ENCODE measurements at places on chromosomes 2 and 18. TPM values are rescaled to one million over a fixed set of nuclear protein-coding genes. Genes with fewer than 3 reads are reported as not detected.

SPAST gene
- 3.6 TPM for polyA plus RNA-seq

TFPI gene
- 4.5 TPM for polyA plus RNA-seq

KCNS3 gene
- polyA plus RNA-seq, result 3.8 TPM

C1QL2 gene
- not detected for polyA plus RNA-seq

NT5C1B gene
- polyA plus RNA-seq, result not detected

PLGLB1 gene
- polyA plus RNA-seq, result 0.68 TPM

RMDN2 gene
- 2.3 TPM for polyA plus RNA-seq

PPP1CB gene
- polyA plus RNA-seq, result 104 TPM

ESPNL gene
- polyA plus RNA-seq, result 0.09 TPM

KCNG2 gene
- not detected for polyA plus RNA-seq

TTN gene
- 0.09 TPM for polyA plus RNA-seq

TNFAIP6 gene
- polyA plus RNA-seq, result 0.51 TPM

ITPRIPL1 gene
- polyA plus RNA-seq, result 1.4 TPM

VWC2L gene
- polyA plus RNA-seq, result not detected

GPR55 gene
- 0.88 TPM for polyA plus RNA-seq

CPS1 gene
- polyA plus RNA-seq, result 0.99 TPM

TMEM198 gene
- polyA plus RNA-seq, result 1.6 TPM

SKA1 gene
- polyA plus RNA-seq, result 2.4 TPM

NAT8 gene
- not detected for polyA plus RNA-seq

IKZF2 gene
- polyA plus RNA-seq, result 11.3 TPM

IL37 gene
- 0.12 TPM for polyA plus RNA-seq

MAP4K4 gene
- 24.1 TPM for polyA plus RNA-seq

IL36B gene
- 1.5 TPM for polyA plus RNA-seq

CFAP53 gene
- 0.13 TPM for polyA plus RNA-seq

CNDP1 gene
- polyA plus RNA-seq, result 0.04 TPM

DSC2 gene
- 123 TPM for polyA plus RNA-seq

KLHL30 gene
- 0.21 TPM for polyA plus RNA-seq

FRZB gene
- polyA plus RNA-seq, result 1.3 TPM

FLACC1 gene
- polyA plus RNA-seq, result 0.27 TPM

CRIM1 gene
- 10.3 TPM for polyA plus RNA-seq

ANKRD23 gene
- polyA plus RNA-seq, result 1.2 TPM

REG1A gene
- 8.0 TPM for polyA plus RNA-seq

ZNF396 gene
- 0.74 TPM for polyA plus RNA-seq

CDC42EP3 gene
- 6.0 TPM for polyA plus RNA-seq

ELOA2 gene
- not detected for polyA plus RNA-seq

PRKAG3 gene
- 0.02 TPM for polyA plus RNA-seq

FEV gene
- polyA plus RNA-seq, result not detected

RNF125 gene
- 1.2 TPM for polyA plus RNA-seq

TMEM87B gene
- 10.1 TPM for polyA plus RNA-seq

SULT1C4 gene
- polyA plus RNA-seq, result 0.12 TPM

RNF144A gene
- 2.0 TPM for polyA plus RNA-seq

SERPINB3 gene
- 870 TPM for polyA plus RNA-seq
